ENCODE measurements at places on chromosomes 2 and 18.

- no peak for DNase-seq
These were observed 30.4 kb upstream of the FN1 start for GRCh38 chr2:215466097-215466909.

DNA sequence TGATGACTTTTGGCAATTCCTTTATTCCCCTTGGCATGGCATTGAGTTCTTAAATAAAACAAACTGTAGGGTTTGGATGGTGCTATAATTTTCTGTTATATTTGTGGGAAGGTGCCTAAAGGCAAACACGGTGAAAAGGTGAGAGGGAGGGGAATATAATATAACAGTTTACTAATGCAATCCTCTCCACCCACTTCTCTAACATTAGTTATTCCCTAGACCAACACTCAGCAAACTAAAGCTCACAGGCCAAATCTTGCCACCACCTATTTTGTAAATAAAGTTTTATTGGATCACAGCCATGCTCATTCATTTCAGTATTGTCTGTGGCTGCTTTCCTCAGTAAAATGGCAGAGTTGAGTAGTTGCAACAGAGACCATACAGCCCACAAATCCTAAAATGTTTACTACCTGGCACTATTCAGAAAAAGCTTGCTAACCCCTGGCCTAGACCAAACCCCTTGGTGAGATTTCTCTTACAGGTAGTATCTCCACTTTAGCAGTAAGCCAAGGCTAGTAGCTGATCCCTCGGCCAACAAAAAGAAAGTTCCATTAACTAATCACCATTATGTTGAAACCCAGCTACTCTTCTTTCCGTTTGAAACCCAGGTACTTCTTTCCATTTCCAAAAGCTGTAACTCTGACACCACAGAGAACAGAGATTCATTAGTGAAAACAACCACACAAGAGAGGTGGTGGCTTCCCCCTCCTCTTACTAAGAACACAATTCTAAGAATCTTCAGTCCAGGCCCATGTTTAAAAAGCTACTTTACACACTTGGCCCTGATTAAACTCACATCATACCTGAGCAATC, 136.1 kb upstream of the CHAC2 start:
- DNase-seq: no peak

DNA sequence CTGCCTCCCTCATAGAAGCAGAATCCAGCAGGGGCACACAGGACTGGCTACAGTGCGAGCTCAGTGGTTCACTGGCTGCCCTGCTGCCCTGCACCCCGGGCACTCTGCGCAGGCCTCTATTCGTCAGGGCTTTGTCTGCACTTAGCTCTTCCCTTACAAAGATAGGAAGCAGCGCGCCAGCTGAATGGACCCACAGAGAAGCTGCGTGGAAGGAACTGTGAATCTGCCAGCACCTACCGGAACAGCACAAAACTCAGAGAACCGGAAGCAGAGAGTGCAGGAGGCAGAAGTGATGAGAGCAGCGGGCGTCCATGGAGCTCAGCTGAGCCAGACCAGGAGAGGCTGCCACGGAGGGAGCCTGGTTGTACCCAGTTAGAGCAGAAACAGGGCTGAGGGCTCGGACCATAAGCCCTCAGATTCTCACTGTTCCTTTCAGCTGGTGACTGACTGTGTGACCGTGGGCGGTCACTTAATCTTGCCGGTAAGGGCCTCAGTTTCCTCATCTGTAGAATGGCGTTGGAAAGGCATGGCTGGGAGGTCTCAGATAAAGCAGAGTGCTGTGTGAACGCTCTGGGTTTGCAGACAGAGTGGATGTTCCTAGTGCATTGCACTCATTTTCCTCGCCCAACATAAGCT, 23.1 kb upstream of the SLC66A3 start:
- DNase-seq: no peak

DNA sequence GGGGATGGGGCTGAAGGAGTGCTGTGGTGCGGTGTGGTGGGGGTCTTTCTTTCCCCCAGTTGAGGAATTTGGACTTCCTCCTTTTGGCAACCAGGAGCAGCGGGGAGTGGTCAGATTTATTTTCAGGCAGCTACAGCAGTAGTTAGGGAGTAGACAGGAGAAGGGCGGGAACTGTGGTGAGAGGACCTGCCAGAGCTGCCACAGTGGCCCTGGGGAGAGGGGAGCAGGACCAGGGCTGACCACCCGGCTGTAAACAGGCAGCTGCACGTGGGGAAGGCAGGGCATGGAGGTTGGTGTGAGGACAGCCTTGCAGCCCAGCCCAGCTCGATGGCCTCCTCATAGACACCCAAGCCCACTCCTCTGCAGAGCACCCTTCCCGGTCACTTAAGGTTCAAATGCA, 197.2 kb downstream of the GLI2 start:
- DNase-seq: no peak

DNA sequence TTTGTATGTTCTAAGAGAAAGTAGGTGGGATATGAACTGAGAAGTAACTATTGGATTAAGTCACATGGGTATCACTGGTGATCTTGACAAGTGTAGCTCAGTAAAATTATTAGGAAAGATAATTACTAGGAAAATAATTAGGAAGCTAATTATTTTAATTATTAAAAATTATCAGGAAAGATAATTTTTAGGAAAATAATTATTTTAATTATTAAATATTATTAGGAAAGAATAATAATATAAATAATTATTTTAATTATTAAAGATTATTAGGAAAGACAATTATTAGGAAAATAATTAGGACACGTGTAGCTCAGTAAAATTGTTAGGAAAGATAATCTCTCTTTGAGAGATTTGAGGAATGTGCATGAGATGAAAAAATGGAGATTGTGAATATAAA, 623.4 kb upstream of the PIK3C3 start:
- no peak for DNase-seq

DNA sequence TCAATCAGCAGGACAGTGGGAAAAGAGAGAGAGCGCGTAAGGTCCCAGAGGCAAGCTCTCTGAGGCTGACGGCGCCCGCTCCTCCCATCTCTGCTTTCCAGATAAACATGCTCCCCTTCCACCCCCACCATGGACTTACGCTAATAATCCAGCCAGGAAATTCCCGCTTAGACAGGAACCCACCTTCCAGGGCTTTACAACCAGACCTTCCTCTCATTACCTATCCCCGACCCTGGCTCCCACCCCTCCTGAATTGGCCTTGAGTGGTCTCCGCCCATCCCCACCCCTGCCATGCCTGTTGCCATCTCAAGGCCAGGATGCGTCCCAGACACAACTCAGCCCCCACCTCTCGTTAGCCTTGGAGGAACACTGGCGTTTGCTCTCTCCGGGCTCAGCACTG, 131.1 kb downstream of the SMAD2 start:
- DNase-seq: no peak

DNA sequence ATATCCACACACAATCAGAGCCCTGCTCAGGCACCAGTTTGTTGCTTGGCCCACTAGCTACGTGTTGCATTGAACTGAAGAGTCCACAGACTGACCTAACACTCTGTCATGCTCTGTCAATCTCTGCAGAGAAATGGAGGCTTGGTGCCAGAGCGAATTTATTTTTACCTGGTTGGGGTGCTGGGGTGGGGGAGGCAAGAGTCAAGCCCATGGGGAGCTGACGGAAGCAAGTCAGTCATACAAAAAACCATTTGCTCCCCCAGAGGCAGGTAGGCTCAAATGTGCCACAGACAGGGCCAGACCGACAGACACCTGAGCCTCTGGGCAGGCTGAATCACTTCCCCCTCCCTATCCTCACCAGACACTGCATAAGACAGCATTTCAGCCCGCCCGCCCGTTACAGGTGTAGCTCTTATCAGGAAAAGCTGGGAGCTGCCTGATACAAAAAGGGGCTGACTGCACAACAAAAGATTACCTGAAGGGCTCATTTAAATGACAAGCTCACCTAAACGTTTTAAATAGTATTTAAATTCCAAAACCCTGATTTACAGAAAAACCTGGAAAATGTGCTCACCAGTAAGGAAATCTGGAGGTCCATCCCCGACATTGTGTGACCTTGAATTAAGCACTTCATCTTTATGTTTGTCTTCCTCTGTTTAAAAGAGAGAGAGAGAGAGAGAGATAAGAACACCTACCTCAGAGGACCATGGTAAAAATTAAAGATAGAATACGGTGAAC, 2.1 kb upstream of the PCBP1 start:
- peak; percentile 76 for DNase-seq

GRCh38 chr18:75700561-75700960, 273.1 kb upstream of the SMIM21 start:
- DNase-seq: no peak

- DNase-seq: no peak
These were observed 73.9 kb downstream of the LBH start for GRCh38 chr2:30305235-30305634.

DNA sequence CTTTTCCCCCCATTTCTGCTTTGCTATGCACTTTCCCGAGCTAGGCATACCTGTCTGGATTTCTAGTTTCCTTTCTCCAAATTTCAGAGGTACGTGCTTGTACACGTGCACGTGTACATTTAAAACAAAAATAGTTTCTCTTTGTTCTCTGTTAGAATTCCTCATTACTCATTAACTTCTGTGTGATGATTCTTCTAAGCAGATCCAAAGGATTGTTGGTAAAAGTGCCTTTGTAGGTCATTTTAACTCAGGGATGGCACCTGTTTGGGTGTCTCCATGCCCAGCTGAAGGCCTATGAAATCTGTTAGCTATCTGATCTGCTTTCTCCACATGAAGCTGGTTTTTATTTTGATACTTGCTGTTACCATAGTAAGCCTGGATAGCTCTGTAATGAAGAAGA, 264.3 kb downstream of the LPIN1 start:
- DNase-seq: no peak

DNA sequence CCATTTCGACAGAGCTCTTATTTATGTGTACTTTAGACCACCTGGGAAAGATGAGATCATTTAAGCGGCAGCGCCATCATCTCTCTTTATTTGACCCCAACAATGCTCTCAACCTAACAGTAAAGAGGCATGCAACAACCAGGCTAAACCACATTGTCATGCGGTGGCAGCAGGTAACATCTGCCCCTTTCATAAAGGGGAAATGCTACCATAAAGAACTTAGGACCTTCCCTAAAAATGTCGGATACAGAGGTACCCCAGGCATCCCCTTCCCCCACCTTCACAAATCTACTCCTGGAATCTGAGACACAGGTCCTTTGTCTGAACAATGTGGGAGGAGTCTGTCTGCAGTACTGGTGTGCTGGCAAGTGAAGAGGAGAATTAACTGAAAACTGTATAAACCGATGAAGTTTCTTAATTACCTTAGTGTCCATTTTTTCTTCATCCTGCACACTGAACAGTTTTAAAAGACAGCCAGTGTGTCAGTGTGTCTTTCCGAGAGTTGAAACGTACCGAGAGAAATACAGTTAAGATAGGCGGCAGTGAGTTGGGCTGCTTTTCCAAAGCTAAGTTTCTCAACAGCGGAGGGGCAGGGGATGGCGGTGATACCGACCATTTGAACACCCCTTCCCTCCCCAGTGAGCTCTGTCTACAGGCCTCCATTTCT, 1.9 kb downstream of the MEX3C start:
- DNase-seq: peak; percentile 58

DNA sequence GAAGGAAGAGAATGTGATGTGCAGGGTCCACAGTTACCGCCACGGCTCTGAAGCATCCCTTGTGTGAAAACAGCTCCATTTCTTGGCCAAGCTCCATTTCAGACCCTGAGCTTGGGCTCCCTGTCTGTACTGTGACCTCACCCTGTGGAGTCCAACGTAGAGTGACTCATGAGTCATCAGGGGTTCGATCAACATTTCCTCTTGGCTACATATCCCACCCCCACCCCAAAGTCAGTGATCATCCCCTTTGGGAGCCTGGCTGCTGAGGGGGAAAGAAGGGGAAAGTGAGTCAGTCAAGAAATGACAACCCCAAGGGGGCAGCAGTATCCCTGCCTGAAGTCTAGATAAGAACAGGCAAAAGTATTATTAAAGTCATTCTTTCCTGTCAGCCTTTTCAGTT, 62.2 kb downstream of the PAPOLG start:
- DNase-seq: peak; percentile 68

- DNase-seq: no peak
These were observed 233.5 kb upstream of the ZEB2 start for GRCh38 chr2:144753416-144753815.

GRCh38 chr18:55275039-55275901, 312.7 kb downstream of the TCF4 start:
- no peak for DNase-seq

- no peak for DNase-seq
These were observed 42.4 kb upstream of the MTIF2 start for GRCh38 chr2:55311444-55311870.

DNA sequence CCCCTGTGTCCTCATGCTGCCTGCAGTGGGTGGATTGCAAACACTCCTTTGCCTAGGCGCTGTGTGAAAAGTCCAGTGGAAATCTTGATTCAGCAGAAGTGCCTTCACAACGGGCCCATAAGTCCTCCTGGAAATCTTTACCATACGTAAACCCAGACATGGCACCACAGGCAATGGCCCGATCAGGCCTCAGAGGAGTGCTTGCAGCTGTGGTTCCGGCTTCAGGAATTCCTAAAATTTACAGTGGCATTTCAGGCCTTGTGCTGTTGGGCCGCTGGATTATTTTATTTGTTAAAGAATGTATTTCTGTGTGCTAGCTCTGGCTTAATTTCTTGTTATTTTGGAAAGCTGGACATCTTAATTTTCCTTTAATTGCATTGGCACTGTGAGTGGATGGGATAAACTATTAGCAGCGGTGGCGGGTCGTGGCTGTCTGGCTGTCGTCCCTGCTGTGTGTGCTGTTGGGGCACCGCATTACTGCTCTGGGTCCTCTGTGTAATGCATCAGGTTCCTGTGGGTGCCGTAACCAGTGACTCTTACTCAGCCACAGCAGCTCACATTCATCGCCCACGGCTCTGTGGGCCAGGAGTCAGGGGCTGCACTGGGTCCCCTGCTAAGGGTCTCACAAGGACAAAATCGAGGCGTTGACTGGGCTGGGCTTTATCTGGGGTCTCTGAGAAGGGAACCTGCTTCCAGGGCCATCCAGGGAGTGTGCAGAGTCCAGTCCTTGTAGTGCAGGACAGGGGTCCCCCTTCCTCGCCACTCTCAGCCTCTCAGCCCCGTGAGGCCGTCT, 73.1 kb downstream of the RTP5 start:
- DNase-seq: no peak

DNA sequence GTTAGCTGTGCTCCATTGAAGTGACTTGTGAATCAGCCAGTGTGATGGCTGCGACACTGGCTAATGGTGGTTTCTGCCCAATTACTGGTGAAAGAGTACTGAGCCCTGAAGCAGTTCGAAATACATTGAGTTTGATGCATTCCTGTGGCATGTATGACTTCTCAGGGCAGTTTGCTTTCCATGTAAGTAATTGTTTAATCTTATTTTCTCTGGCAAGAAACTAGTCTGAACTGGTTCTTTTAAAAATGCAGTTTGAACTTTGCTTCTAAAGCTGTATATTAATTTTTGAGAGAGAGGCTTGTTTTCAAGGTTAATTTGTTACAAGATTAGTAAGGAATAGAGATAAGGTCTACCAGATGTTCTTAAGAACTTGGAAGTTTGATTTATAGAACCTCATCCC, 46.7 kb downstream of the GLS start:
- DNase-seq: no peak

GRCh38 chr2:102506743-102507142, 33.7 kb downstream of the SLC9A4 start:
- no peak for DNase-seq

DNA sequence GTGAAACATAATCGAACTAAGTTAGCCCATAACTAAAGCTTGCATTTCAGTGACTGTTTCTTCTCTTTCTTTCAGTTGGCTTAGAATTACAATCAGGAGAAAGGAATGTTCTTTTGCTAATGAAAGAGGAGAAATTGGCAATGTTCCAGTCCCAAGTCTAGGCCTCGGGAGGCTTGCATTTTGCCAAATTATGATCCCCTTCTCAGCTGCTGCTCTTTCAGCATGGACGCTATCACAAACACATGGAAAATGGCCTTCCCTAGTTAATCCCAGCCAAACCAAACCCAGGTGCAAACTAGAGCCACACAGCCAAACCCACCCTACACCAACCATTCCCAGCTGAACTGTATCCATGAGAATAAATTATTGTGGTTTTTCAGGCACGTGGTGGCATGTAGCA, 605.2 kb upstream of the LRRTM4 start:
- DNase-seq: no peak

Measured in activated CD8-positive, alpha-beta memory T cell treated with anti-CD3 and anti-CD28 coated beads, Interleukin-2, amount 50 U/mL, for 48 hours (primary cell).